ELR (cell line): ENCODE measurements at places on chromosomes 1 and 21.

DNA sequence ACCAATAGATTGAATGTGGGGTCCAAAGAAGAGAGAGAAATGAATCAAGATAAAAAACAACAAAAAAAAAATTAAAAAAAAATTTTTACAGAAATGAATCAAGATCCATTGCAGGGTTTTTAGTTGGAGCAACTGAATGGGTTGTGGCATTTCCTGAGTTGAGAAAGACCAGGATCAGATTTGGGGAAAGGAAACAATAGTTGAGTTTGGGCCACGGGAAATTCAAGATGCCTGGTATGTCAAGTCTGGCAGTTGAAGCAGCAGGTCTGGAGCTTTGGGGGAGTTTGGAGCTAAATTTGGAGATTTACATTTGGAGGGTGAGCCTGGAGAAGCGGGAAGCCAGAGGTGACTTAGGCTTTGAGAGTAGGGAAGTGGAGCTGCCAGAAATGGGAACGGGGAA lies 22.6 kb downstream of the ATP8B2 start:
- DNase-seq, result no peak

- DNase-seq, result peak; percentile 83
Measured at GRCh38 chr1:157852476-157852875, 10.9 kb upstream of the CD5L start.

DNA sequence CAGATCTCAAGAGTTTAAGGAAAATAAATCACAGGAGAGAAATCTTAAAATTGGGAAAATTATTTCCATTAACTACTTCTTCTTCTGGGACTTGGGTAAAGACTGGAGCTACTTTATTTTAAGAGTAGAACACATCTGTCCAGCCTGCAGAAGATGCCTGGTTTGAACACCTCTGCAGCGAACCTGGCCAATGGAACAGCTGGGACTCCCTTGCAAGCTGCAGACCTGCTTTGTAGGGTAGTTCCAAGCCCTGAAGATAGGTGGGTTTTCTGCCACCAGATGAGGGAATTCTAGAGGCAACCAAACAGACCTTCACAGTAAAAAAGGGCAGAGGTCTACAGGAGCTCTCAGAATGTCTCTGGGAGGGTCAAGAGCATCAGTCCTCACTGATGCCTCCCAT lies 86.5 kb upstream of the CACNA1E start:
- no peak for DNase-seq

- DNase-seq, result no peak
Measured at GRCh38 chr1:241775021-241775420, 73.0 kb upstream of the EXO1 start.

GRCh38 chr1:79796434-79796833 lies 789.9 kb upstream of the ADGRL4 start:
- no peak for DNase-seq

DNA sequence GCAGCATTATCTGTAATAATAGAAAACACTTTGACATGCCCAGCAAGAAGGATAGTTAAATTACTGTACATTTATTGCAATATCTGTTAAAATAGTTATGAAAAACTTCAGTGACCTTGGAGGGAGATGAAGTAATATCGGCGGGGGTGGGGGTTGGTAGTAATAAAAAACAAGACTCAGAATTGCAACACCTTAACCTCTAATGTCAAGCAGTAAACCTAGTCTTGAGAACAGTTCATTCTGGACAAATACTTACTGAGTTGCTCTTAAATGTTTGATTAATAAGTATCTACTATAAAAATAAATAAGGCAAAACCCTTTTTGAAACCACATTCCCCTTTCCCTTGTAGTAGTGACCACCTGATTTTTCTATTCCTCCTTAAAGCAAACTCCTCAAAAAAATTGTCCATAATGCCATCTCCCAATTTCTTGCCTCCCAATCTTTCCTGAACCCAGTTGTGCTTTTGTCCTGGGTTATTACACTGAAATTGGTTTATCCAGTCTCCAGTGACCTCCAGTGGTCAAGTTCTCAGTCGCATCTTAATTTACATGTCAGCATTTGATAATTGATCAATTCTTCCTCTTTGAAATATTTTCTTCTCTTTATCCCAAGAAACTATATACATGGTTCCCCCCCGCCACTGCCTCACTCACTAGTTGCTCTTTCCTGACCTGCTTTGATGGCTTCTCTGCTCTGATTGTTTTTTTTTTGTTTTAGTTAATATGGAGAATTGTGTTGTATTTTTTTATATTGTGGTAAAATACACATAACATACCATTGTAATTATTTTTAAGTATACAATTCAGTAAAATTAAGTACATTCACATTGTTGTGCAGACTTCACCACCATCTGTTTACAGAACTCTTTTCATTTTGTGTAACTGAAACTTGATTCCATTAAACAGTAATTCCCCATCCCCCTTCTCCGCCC lies 36.8 kb downstream of the RAP1A start:
- peak; percentile 75 for DNase-seq

- no peak for DNase-seq
Measured at GRCh38 chr1:151918819-151919610, 9.7 kb upstream of the THEM4 start.

- DNase-seq, result no peak
Measured at GRCh38 chr1:205124726-205125125, 2.9 kb upstream of the RBBP5 start.

DNA sequence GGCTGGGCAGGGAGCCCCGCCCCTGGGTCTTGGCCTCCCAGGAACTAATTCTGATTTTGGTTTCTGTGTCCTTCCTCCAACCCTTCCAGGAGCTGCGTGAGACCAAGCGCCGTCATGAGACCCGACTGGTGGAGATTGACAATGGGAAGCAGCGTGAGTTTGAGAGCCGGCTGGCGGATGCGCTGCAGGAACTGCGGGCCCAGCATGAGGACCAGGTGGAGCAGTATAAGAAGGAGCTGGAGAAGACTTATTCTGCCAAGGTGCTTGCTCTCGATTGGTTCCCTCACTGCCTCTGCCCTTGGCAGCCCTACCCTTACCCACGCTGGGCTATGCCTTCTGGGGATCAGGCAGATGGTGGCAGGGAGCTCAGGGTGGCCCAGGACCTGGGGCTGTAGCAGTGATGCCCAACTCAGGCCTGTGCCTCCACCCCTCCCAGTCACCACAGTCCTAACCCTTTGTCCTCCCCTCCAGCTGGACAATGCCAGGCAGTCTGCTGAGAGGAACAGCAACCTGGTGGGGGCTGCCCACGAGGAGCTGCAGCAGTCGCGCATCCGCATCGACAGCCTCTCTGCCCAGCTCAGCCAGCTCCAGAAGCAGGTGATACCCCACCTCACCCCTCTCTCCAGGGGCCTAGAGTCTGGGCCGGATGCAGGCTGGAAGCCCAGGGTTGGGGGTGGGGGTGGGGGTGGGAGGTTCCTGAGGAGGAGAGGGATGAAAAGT lies 18.5 kb upstream of the SEMA4A start:
- no peak for DNase-seq

DNA sequence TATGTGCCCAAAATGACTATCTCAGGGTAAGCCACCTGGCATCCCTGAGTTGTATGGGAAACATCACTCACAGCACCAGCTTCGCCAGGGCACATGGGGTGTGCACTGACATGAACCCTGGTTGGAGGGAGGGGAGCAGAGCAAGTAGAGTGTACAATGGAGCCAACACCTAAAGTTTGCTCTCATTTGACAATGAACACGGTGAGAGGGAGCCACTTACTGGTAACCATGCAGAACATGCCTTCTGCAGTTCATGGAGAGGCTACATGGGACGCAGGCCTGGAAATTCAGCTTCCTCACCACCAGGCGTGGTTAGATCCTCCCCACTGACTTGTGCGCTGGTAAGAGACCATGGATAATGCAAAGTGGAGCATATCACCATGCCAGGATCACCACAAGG lies 10.0 kb upstream of the CPLANE2 start:
- DNase-seq, result no peak

DNA sequence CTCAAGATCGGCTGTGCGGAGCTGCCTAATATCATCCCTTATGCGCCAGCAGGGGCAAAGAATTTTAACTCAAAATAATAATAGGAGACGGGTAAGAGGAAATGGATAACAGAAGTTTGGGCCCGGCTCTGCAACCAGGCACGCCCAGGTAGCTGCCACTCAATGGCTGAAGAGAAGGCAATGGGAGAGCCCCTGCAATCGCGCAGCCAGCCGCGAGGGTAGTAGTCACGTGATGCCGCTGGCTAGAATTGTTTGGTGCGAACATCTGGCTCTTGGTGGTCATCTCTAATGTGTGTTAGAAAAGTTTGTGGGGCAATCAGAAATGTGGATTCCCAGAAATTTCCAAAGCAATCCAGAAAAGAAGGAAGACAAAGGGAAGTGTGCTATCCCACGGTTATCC lies 12.3 kb downstream of the BARHL2 start:
- DNase-seq, result no peak

- DNase-seq, result no peak
Measured at GRCh38 chr1:228038387-228039005, 31.7 kb downstream of the WNT3A start.

- peak; percentile 71 for DNase-seq
Measured at GRCh38 chr1:204560590-204561150, 44.5 kb downstream of the MDM4 start.

- peak; percentile 45 for DNase-seq
Measured at GRCh38 chr1:154877370-154877974, 7.4 kb upstream of the KCNN3 start.

DNA sequence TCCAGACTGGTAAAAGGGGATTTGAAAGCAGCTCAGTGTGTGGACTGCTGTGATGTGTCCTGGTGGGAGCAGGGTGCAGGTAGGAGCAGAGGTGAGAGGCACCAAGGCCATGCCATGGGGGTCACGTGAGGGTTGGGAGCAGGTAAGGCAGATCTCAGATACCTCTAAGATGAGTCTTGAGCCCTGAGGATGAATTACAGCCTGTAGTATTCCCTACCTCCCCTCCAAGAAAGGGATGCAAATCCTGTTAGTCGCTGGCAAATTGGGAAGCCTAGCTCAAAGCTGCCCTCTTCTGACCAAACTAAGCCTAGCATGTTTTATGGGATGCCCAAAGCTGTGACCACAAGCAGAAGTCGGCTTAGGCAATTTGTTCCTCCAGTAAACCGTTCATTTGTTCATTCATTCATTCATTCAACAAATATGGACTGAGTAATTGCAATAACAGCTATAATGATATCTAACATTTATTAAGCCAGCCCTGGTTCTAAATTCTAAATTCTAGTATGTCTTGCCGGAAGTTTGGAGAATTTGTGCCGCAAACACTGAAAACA lies 3.9 kb upstream of the NUAK2 start:
- DNase-seq, result peak; percentile 80

GRCh38 chr1:236269439-236269838 lies 12.3 kb downstream of the ERO1B start:
- DNase-seq, result no peak

GRCh38 chr1:227902641-227902990 lies 45.1 kb downstream of the WNT9A start:
- no peak for DNase-seq

DNA sequence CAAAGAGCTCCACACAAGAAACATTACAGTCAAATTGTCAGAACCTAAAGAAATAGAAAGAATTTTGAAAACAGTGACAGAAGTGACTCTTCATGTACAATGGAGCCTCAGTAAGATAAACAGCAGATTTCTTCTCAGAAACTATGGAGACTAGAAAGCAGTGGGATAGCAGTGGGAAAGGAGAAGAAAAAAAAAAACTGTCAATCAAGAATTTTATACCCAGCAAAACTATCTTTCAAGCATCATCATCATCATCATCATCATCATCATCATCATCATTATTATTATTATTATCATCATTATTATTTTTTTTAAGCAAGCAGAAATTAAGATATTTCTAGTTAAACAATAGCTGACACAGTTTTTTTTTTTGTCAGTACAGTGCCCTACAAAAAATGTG lies 24.2 kb downstream of the CEP170 start:
- peak; percentile 66 for DNase-seq

- no peak for DNase-seq
Measured at GRCh38 chr1:27617420-27617819, 13.5 kb upstream of the AHDC1 start.

DNA sequence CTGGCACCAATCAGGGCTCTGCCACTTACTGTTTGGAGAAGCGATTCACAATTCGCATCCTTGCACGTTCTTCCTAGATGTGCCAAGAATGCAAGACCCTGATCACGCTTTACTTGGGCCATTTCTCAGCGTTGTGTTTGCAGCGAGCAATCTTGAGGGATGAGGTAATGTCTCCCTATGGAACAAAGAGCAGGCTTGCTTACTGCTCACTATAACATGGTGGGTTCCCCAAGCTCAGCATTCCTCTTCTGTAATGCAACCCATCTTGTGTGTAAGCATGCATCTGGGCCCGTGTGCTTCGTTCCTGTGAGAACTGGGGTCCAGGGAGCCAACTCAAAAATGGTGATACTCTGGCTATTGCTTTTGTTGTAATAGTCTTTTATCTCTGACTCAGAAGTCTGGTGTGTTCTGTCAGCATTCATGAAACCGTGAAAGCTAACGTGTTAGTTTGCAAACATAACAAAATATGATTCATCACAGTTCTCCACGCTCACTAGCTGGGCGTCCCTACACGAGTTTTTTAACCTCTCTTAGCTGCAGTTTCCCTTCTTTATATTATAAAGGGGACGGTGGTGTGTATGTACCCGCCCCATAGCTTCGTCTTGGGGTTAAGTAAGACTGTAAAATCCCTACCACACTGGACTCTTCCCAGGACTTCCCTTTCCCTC lies 33.3 kb downstream of the DNTTIP2 start:
- peak; percentile 90 for DNase-seq

DNA sequence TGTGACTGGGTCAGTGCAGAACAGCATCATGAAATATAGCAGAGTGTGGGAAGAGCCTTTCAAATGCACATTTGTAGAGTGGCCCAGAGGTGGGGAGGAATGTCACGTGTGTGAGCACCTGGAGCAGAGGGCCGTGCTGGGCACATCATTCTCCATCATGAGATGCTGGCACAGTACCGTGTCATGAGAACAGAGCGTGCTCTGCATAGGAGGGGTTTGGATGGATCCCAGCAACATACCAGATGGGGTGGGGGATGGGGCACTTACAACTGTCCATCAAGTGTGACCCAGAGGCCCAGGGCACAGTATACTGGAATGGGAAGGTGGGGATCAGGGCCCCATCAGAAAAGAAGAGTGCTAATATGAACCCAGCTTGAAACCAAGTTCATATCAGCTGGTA lies 182.0 kb downstream of the LMX1A start:
- no peak for DNase-seq

- no peak for DNase-seq
Measured at GRCh38 chr21:29056538-29057050, 16.9 kb downstream of the CCT8 start.

DNA sequence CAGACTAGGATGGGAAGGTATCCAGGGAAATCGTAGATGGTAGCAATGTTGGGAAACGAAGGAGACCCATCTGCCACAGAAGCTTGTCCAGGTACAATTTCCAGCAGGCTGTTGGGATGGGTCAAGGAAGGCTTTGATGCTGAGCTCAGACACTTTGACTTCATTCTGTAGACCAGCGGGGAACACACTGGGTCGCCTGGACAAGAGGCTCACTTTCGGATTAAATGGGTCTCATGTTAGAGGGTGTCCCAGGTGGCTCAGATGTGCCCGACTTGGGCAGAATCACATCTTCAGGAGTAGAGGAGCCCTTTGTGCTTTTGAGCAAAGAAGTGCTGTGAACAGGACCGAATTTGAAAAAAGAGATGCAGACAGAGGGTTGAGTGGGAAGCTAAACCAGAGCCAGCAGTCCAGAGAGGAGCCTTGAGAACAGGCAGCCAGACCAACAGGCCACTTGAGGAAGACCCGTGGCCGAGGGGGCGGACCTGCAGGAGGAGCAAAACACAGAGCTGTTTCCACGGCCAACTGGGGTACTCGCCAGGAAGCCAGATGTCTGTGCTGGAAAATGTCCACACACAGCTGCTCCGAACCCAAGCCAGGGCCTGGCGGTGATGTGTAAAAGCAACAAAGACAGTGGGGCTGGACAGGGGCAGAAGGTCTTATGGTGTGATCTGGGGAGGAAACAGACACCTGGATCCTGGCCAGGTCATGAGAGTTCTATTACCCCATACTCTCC lies 146.9 kb downstream of the AJAP1 start:
- no peak for DNase-seq

- no peak for DNase-seq
Measured at GRCh38 chr1:191260056-191260455, 782.4 kb upstream of the BRINP3 start.
